GM12878 (cell line): ENCODE measurements at places on chromosomes 1 and 21. TPM values are rescaled to one million over a fixed set of nuclear protein-coding genes. Genes with fewer than 3 reads are reported as not detected.

Gene RBP7
- 0.20 TPM in 1 of 2 replicates, not detected in the other for polyA plus RNA-seq

Gene ELAPOR1
- 0.47 TPM in 1 of 2 replicates, not detected in the other for polyA plus RNA-seq

Gene IKBKE
- polyA plus RNA-seq: 21.0 and 23.1 TPM in 2 replicates

Gene ACTN2
- polyA plus RNA-seq: not detected in 2 replicates

Gene PKP1
- polyA plus RNA-seq: not detected in 2 replicates

Gene SPRR4
- polyA plus RNA-seq: not detected in 2 replicates
